Choroid plexus epithelial cell (primary cell): ENCODE measurements at places on chromosomes 16 and 17.

DNA sequence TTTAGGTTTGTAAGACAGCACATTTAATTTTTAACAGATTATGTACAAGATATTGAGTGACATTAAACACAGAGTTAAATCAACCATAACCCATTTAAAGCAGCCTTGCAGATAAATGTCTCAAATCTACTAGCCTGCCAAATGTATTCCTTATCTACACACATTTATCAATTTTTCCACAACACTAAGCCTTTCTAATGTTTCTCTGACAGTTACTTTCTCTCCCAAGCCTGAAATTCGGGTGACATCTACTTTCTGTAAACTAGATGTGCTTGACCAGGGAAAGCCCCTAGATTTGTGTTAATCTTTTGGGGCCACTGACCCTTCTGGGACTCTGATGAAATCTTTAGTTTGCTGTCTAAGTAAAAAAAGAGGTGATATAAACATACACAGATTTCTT lies 69.0 kb downstream of the CDH13 start:
- DNase-seq, result no peak

- peak; percentile 80 for DNase-seq
These were observed 135.9 kb downstream of the KATNIP start for GRCh38 chr16:27685807-27686206.

DNA sequence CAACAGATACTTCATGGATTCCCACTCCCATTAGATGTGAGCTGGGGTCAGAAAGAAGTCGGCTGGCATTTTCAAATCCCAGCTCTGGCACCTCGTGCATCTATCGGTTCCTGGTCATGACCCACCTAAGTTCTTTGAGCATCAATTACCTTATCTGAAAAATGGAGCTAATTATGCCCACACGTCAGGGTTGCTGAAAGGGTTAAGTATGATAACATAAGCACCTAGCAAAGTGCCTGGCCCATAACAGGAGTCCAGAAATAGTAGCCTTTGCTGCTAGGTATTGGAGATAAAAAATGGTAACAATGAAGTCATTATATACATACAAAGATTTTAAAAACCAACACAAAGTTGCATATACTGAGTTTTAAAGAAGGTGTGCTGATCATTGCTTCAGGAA lies 14.1 kb upstream of the GNA13 start:
- no peak for DNase-seq

- DNase-seq, result peak; percentile 53
These were observed 5.4 kb upstream of the BBS2 start for GRCh38 chr16:56525236-56525635.

DNA sequence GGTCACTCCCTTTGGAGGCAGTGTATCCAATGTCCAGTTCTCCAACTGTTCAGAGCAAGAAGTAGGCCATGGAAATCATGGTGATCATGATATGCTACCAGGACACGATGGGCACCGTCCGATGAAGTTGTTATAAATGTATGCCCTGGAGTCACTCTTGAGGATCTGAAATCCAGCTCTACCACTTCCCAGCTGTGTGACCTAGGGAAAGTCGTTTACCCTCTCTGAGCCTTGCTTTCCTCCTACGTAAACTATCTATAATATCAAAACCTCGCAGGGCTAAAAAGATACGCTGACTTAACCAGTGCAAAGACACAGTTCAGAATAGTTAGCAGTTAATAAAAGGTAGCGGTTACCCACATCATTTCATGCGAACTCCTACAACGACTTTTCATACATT lies 194.2 kb downstream of the XYLT1 start:
- DNase-seq, result no peak

DNA sequence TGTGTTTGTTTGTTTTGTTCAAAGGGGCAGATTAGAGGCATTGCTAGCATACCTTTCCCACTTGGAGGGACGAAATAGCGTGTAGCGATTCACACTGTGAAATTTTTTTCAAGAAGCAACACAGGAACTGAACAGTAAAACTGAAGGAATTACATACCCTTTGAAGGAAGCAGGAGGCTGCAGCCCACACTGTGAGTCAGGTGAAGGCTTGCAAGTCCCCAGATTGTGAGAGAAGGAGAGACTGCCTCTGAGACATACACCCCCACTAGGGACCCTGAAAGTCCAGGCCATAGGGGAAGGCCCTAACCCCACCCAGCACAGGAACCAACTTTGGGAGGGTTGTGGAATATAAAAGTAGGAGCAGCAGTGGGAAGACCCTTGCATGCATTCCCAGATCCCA lies 69.6 kb upstream of the HS3ST3A1 start:
- DNase-seq, result peak; percentile 34

DNA sequence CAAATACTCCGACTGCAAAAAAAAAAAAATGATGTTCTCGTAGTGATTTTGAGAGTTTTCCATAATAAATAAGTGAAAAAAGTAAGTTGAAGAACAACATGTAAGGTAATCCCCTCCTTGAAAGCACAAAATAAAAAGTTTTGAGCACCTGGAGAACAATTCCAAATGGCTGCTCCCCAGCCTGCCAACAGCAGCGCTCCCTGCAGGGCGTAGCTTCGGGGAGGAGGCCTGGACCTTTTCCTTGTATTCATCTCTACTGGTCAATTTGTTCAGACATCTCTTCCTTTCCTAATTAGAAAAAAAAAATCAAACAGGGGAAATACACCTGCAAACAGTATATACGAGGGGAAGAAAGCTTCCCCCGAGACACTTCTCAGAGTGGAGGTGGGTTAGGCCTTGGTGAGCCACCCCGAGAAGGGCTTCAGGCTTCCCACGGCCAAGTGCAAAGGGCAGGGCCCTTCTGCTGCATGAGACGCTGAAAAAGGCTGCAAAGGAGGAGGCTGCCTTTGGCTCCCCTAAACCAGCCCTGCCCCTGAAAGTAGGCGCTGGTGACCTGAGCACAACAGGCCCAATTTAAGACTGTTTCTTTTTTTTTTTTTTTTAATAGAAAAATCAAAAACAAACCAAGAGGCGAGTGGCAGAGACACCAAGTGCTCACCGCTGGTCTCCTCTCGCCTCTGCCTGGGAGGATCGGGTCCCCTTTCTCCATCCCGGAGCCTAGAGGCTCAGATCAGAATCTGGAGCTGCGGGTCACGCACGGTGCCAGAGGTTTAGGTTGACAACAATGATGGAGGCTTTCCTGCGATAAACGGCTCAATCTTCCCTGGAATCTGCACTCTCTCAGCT lies 193.1 kb upstream of the FOXF1 start:
- no peak for DNase-seq

- DNase-seq, result peak; percentile 99
These were observed 36.0 kb downstream of the CHD9 start for GRCh38 chr16:53090591-53091411.

- DNase-seq, result no peak
These were observed 52.6 kb upstream of the MAP3K14 start for GRCh38 chr17:45369421-45369820.

DNA sequence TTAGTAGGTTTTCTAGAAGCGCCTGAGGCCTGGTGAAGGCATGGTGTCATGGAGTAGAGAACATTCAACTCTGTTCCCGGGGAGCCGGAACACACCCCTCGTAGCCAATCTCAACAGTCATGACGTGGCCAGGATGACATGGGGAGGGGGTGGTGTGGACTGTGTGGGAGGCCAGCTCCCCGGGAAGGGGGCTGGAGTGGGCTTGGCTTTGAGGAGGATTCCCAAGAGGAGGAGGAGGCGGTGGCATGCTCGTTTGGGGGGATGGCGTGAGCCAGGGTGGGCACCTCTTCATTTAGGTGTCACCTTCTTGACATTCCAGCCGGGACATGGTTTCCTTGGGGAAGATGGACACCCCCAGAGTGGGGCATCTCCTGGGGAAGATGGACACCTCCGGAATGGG lies 257.5 kb downstream of the SEC14L1 start:
- no peak for DNase-seq

DNA sequence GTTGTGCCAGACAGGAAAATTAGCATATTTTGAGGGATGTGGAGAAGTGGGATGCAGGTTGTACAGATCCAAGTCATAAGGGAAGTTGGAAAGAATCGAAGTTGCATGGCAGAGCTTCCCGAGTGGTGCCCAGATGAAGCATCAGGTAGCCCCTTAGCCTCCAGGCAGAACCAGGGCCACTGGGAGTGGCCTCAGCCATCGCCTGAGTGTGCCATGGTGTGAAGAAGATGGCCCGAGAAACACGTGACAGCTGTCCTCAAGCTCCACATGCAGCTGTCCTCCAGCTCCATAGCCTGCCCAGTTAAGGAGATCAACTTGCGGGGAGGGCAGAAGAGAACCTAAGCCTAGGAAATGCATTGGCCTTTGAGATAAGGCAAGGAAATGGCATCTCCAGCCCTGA lies 33.5 kb downstream of the TMC6 start:
- no peak for DNase-seq

- DNase-seq, result no peak
These were observed 316.6 kb downstream of the SNX29 start for GRCh38 chr16:12293017-12293618.

GRCh38 chr16:78001451-78002025 lies 20.8 kb upstream of the CLEC3A start:
- no peak for DNase-seq

- no peak for DNase-seq
These were observed 79.6 kb upstream of the CACNG5 start for GRCh38 chr17:66755101-66755943.

GRCh38 chr17:30296499-30297080 lies 4.8 kb upstream of the BLMH start:
- DNase-seq, result no peak

GRCh38 chr17:50198026-50198669 lies 3.3 kb downstream of the COL1A1 start:
- DNase-seq, result peak; percentile 90

DNA sequence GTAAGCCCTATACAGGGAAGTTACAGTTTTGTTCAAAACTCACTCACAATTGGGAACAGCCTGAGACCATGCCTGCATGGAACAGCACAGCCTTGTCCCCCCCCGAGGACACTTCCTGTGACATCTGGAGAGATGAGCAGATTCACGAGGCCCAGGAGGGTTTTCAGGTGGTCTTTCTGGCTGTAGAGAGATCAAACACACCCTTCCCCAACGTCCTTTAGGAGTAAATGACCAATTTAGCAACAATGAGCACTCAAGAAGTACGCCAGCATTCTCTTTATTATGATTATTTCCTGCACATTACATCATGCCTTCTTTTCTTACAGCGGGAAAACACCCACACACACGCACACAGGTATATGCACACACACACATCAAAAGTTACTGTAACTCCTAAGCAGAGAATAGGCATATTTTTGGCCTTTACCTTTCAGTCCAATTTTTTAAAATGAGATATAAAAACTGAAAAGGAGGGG lies 39.0 kb downstream of the ADCY9 start:
- DNase-seq, result no peak

- no peak for DNase-seq
These were observed 1247.6 kb downstream of the CDH8 start for GRCh38 chr16:60788631-60789030.

DNA sequence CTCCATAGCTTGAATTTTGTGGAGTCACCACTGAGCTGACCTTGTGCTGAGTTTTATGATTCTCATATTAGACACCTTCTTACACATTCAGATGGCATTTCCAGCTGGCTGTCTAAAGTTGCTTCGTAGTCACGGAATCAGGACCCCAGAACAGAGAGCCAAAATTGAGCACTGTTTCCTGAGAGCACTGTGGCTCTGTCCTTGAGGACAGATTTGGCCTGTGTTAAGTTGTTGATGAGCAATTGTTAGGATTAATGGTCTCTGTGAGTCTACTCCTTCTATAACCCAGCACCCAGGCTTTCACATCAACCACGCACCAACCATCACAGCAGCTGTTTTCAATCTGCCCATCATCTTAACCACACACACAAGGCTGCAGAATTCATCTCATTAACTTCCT lies 277.5 kb upstream of the HSBP1 start:
- no peak for DNase-seq

DNA sequence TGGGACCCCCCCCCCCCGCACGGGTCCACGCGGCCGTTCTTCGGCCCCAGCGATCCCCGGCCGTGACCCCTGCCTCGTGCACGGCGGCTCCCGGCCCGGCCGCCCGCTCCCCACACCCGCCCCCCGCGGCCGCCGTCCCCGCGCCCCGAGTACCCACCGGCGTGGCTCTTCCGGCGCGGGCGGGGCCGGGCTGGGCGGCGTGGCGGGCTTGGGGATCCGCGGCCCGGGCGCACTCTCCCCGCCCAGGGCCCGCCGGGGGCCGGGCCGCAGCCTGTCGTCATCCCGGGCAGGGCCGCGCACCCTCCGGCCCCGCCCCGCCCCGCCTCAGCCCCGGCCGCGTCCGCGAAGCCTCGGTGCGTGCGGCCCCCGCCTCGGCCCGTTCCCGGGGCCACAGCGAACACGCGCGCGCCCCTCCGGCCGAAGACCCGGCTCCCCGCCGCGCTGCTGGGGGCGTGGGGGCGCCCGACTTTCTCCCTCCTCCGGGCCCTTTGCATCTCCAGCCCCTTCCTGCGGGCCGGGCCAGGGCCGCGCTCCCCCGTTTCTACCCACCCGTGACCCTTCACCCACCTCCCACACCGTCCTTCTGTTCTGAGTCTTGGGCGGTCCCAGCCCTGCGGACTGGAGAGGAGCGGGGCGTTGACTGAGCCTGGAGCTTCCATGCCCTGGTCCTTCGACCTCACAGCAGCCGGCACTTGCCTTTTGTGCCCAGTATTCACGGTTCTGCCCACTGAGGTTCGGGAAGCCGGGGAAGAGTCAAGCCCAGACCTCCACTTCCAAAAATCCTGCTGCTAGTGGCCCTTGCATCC lies 840 bp downstream of the MYO1C start:
- peak; percentile 35 for DNase-seq

GRCh38 chr17:18004345-18004744 lies 31.7 kb downstream of the DRC3 start:
- DNase-seq, result no peak

GRCh38 chr16:69013991-69014390 lies 91.5 kb upstream of the HAS3 start:
- DNase-seq, result no peak

DNA sequence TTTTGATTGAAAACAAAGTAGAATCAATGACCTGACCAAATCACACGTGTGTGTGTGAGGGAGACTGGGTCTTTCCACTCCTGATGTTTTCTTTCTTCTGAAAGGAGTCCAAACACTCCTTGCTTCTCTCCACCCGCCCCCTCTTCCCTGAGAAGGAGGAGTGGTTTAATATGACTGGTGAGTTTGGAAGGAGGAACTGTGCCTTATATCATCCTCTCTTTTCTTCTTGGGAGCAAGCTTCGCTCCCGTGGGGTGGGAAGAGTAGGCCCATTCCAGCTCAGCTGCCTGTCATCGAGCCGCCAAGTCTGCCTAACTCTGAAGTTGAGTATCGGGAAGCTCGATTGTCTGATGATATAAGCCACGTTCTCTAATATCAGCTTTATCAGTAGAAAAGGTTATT lies 96.5 kb downstream of the YPEL2 start:
- peak; percentile 15 for DNase-seq

GRCh38 chr17:55266958-55267688 lies 2.4 kb downstream of the HLF start:
- DNase-seq, result no peak

DNA sequence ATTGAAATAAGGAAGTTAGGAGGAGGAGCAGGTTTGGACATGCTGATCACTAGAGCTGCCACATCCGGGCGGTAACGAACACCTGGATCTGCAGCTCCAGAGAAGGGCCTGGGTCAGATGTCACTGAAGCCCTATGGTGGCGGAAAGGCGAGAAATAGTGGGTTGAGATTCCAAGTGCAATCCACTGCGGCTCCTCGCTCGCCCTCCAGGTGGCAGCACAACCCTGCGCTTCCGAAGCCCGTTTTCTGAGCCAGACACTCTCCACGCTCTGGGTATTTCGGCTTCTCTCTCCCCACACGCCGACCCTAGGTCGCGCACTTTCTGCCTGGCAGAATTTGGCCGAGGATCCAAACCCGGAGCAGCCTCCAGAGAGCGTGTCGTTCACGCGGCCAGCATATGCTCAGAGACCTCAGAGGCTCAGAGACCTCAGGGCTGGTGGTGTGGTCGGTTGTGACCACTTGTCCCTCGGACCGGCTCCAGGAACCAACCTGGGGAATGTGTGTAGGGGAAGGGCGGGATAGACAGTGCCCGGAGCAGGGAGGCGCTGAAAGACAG lies 922 bp upstream of the SLC2A4 start:
- peak; percentile 82 for DNase-seq
